Activated T-cell treated with anti-CD3 and anti-CD28 coated beads, Interleukin-2, amount 50 U/mL, for 72 hours (primary cell): ENCODE measurements at places on chromosomes 7 and 10. TPM values are rescaled to one million over a fixed set of nuclear protein-coding genes. Genes with fewer than 3 reads are reported as not detected.
A peak's percentile ranks its signal among the peaks of the same experiment; 100 is the strongest.

FRMD4A gene
- 0.50 TPM for total RNA-seq

ANKRD7 gene
- total RNA-seq, result 1.8 TPM

TBX20 gene
- total RNA-seq, result not detected

KAT6B gene
- total RNA-seq, result 27.9 TPM

GPRIN2 gene
- total RNA-seq, result not detected

HABP2 gene
- total RNA-seq, result not detected

ANXA8L1 gene
- total RNA-seq, result not detected

SPDYE8 gene
- not detected for total RNA-seq

TMEM213 gene
- 0.39 TPM for total RNA-seq

SUN3 gene
- total RNA-seq, result 0.99 TPM

JAKMIP3 gene
- 6.6 TPM for total RNA-seq

HOXA9 gene
- not detected for total RNA-seq

- DNase-seq, result peak; percentile 68
These were observed 32.6 kb downstream of the PIP4K2A start for GRCh38 chr10:22681783-22682183.

GRCh38 chr10:1026578-1026977 is 919 bp upstream of the IDI2 start:
- DNase-seq, result no peak

- DNase-seq, result no peak
These were observed 108.3 kb downstream of the SLC25A40 start for GRCh38 chr7:87767827-87768226.

GRCh38 chr7:35286422-35286821 is 32.5 kb upstream of the TBX20 start:
- DNase-seq, result no peak

- no peak for DNase-seq
These were observed 146.8 kb downstream of the ARHGAP22 start for GRCh38 chr10:48457949-48458661.

DNA sequence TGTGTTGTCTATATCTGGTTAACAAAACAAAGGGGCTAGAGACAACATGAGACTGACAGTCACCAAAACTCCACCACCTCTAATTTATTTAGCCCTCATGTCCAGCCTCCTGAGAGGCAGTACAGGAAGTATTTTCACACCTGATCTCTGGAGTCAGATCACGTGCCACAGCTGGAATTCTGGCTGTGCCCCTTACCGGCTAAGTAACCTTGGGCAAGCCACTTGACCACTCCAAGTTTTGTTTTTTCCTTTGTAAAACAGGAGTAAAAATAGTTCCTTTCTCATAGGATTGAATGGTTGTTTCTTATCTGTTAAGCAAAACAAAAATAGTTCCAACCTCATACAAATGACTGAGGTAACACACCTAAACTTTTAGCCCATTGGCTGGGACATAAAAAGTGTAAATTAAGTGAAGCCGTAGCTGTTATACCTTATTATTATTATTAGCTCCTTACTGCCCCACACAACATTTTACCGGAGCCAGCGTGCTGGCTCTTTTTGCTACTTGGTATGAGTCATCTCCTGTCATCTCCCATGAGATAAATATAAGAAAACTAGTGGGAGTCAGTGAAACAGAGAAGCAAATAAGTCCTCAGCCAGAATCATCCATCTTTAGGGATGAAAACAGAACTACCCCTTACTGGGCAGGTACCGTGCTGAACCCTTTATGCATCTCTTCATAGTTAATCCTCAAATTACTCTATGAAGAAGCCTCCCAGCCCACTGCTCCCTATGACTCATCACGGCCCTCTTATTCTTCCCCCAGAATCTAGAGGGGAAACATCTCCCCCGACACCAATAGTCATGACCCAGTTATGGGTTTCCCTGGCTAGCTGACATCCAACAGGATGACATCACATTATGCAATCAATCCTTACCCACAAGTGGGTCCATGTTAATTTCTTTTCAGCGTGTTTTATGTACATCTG is 44.9 kb downstream of the PPP1R3C start:
- no peak for DNase-seq

DNA sequence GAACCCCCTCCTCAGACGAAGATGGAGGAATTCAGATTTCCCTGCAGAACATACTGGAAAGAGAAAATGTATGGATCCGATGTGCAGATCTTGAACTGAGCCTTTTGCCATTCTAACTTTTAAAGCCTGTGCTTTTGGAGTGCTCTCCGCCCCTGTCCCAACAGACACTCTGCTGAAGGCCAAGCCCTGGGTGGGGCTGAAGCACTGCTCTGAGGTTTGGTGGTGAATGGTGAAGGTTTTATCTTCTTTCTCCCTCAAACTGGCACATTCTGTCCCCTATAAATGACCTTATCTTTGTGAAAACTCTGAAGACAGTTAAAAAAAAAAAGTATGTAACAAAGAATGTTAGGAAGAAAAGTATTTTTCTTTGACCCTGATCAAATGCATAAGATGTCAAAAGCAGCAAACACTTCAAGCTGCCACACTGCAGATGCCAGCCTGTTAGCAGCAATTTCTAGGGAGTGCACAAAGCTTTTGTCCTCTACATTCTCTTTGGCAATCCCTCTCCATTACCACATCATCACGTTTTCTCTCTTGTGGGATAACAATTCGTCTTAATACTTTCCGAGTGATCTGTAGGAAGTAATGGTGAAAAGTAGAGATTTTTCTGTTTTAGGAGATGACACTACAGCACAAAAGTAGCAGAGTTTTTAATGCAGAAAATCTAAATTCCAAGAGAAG is 137.3 kb upstream of the CCDC6 start:
- DNase-seq, result no peak

- DNase-seq, result no peak
These were observed 55.7 kb downstream of the RNF133 start for GRCh38 chr7:122643250-122643649.

DNA sequence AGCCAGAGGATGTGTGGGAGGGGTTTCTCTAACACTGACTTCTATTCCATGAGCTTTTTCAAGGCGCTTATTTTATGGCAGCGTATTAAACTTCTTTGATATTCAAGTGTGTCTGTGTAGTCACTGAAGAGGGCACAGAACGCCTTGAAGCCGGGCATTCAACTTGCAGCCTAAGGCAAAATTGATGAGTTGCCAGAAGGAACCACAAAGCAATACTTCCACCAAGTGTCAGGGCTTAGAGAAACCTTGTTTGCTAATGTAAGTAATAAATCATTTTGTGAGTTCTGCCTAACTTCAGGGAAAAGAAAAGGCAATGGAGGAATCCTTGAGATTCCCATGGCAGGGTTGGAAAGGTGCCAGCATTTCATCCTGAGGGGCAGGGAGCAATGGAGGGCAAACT is 163.8 kb downstream of the LCOR start:
- no peak for DNase-seq

DNA sequence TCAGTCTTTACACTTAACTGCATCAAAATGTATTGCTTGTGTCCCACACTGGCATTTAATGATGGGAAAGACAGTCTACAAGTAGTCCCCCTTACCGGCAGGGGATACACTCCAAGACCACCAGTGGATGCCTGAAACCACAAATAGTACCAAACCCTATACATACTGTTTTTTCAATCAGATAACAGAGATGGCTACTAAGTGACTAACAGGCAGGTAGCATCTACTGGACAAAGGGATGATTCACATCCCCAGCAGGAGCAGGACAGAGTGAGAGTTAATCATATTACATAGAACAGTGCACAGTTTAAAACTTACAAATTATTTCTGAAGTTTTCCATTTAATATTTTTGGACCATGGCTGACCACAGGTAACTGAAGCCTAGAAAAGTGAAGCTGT is 13.2 kb downstream of the TMEM243 start:
- no peak for DNase-seq

GRCh38 chr7:17520941-17521340 is 222.5 kb downstream of the AHR start:
- no peak for DNase-seq

- no peak for DNase-seq
These were observed 128.9 kb downstream of the CCDC3 start for GRCh38 chr10:12872577-12872976.

- no peak for DNase-seq
These were observed 168.0 kb upstream of the PRKCQ start for GRCh38 chr10:6748029-6748428.

DNA sequence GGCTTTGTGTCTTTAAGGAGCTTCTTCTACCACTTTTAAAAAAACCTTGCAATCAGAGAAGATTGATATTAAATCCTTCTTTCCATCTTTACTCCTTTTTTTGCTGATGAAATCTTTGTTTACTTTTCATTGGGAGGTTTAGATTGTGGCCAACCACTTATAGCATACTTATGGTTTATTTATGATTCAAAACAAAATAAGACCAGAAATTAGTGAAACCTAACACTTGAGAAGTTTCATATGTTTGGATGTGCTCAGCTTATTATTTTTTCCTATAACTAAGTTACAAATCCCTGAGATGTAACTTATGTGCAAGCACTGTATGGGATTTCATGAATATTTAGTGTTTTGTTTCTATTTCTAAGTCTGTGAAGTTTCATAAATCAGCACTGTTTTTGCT is 13.5 kb upstream of the PRPS1L1 start:
- DNase-seq, result no peak

GRCh38 chr10:128047351-128047750 is 78.9 kb downstream of the MKI67 start:
- peak; percentile 87 for DNase-seq

DNA sequence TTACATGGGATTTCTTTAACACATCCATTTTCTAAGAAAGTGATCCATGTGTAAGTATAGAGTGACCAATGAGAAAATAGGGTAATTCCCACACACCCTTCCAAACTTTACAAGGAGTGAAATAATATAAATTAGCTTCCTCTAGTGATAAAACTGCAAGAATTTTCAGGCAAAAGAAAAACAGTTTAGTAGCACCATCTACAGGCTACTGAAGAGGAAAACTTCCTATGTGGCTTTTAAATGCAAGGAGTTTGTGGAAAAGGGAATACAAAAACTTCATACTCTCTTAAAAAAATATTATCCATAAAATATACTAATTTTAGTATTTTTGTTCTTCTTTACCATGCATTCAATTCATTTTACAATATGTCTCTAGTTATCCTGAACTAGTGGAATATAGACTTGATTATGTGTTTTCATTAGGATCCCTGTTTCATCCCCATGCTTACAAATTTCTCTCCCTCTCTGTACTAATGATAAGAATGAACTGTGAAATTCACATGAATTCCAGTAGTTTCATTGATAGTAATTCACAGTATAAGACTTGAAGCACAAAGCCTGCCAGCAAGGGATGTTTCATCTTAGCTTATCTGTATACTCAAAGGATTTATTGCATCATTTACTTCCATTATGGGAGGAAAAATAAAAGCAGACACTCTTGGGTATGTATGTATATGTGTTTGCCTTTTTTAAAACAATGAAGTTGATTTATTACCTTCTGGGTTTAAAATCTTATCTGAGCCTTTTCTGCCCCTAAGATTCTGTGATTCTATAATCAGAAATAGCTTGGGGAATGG is 442.9 kb downstream of the AUTS2 start:
- no peak for DNase-seq

DNA sequence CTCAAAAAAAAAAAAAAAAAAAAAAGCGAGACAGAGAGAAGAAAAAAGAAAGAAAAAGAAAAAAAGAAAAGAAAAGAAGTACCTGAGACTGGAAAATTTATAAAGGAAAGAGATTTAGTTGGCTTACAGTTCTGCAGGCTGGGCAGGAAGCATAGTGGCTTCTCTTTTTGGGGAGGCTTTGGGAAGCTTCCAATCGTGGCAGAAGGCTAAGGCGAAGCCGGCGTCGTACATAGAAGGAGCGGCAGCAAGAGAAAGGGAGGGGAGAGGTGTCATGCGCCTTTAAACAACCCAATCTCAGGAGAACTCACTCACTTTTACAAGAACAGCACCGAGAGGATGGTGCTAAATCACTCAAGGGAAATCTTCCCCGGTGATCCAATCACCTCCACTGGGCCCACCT is 272.1 kb upstream of the FOXK1 start:
- no peak for DNase-seq

DNA sequence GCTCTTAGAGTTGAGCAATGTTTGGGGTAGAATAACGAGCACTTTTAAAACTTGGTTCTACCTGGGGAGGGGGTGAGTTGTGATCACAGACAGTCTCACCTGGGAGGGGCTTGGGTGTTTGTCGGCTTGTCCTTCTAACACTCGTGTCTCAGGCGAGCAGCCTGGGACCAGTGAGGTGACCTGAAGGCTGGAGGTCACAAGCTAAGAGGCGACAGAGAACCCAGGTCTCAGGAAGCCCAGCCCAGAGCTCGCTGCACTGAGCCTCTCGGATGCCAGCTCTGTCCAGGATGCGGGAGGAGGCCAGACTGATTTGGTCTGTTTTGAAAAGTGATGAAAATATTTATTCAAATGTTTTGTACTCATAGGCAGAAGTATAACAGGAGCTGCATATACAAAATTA is 11.8 kb downstream of the HTRA1 start:
- no peak for DNase-seq

- no peak for DNase-seq
These were observed 206.7 kb downstream of the KIAA1217 start for GRCh38 chr10:24415455-24416125.

GRCh38 chr10:59934701-59935100 is 28.3 kb upstream of the CCDC6 start:
- no peak for DNase-seq

- no peak for DNase-seq
These were observed 37.1 kb downstream of the SMURF1 start for GRCh38 chr7:99106821-99107241.

DNA sequence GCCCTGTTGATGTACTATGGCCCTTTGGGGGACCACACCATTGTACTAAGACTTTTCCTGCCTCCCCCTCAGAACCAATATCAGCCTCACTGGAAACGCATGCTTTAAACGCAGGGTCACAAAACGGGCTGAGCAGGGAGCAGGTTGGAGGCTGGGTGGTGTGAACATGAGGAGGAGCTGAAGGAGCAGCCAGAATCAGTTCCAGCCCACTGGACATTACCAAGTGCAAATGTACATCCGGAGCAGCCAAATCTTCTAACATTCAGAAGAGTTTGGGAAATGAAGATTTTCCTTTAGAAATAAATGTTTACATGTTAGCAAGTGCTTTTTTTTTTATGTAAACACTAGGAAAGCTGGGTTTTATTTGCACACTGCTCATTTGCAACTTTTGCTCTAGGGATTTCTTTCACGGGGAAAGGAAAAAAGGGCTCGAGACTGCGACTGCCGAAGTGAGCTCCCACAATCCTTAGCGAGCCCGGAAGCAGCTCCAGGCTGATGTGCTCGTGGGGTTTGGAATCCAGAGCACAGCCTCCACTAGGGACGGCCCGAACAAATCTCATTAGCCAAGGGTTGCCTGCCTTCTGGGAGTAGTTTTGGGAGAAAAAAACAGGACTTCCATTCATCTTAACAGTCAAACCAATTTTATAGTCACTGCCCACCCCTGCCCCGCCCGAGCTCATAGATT is 108.0 kb upstream of the YAE1 start:
- DNase-seq, result no peak
